Gastroesophageal sphincter (tissue), 4 donors: ENCODE measurements at places on chromosomes 1 and 21. TPM values are rescaled to one million over a fixed set of nuclear protein-coding genes. Genes with fewer than 3 reads are reported as not detected.

The LCE1F gene
- total RNA-seq = not detected

The CD1B gene
- not detected for total RNA-seq

The FCRLA gene
- not detected for total RNA-seq

The ZBED6 gene
- 17.9 TPM for total RNA-seq

The CRABP2 gene
- 4.9 TPM for total RNA-seq

The LY9 gene
- 0.62 TPM for total RNA-seq

The SERTAD4 gene
- total RNA-seq = 3.3 TPM

The EVA1C gene
- 46.4 TPM for total RNA-seq

The TMEM79 gene
- 4.0 TPM for total RNA-seq

The AGT gene
- total RNA-seq = 5.0 TPM

The C1orf226 gene
- 14.6 TPM for total RNA-seq

The CD1E gene
- 0.49 TPM for total RNA-seq

The AADACL3 gene
- total RNA-seq = not detected

The FALEC gene
- not detected for total RNA-seq

The TDRD10 gene
- total RNA-seq = 3.3 TPM

The SLC66A1 gene
- 12.0 TPM for total RNA-seq

The S100A5 gene
- total RNA-seq = not detected

The PDZK1 gene
- not detected for total RNA-seq

The AXDND1 gene
- total RNA-seq = not detected

The TENT5C gene
- 2.7 TPM for total RNA-seq

The IGSF21 gene
- total RNA-seq = 1.5 TPM

The ASCL5 gene
- not detected for total RNA-seq

The KDF1 gene
- not detected for total RNA-seq

The ARHGAP29 gene
- total RNA-seq = 78.4 TPM

The A3GALT2 gene
- 0.67 TPM for total RNA-seq

The MAD2L2 gene
- total RNA-seq = 19.5 TPM

The C1QA gene
- 263 TPM for total RNA-seq

The STRIP1 gene
- 33.9 TPM for total RNA-seq

The ODF2L gene
- total RNA-seq = 9.2 TPM

The CTSE gene
- total RNA-seq = not detected

The TEDDM1 gene
- total RNA-seq = not detected

The TRIM45 gene
- 3.5 TPM for total RNA-seq

The TRIM67 gene
- total RNA-seq = 0.04 TPM

The C1orf146 gene
- total RNA-seq = not detected

The USH2A gene
- total RNA-seq = not detected

The SPRR1A gene
- total RNA-seq = not detected

The KCNJ6 gene
- not detected for total RNA-seq

The NIBAN1 gene
- 556 TPM for total RNA-seq

The S100A7A gene
- total RNA-seq = not detected

The OR14K1 gene
- not detected for total RNA-seq

The SPRR2A gene
- total RNA-seq = 59.3 TPM

The GPR37L1 gene
- 0.27 TPM for total RNA-seq

The FAM72C gene
- 1.4 TPM for total RNA-seq

The OLFM3 gene
- 0.27 TPM for total RNA-seq

The MSH4 gene
- 0.67 TPM for total RNA-seq

The SZRD1 gene
- 85.8 TPM for total RNA-seq

The KRTAP10-11 gene
- total RNA-seq = not detected

The TMEM82 gene
- not detected for total RNA-seq

The GBP7 gene
- not detected for total RNA-seq

The TMIGD3 gene
- total RNA-seq = 0.85 TPM
